MM.1S (cell line): ENCODE measurements at places on chromosomes 6 and 20.

GRCh38 chr6:2477666-2478065 lies 232.3 kb upstream of the GMDS start:
- DNase-seq = no peak
- no peaks in the 10 kb centered on the region for H3K36me3 ChIP-seq
- no peak overlapping the region for H3K4me3 ChIP-seq
- no peaks in the 10 kb centered on the region for H3K27me3 ChIP-seq
- H3K27ac ChIP-seq = no peak overlapping the region
- H3K4me1 ChIP-seq = no peaks in the 10 kb centered on the region

DNA sequence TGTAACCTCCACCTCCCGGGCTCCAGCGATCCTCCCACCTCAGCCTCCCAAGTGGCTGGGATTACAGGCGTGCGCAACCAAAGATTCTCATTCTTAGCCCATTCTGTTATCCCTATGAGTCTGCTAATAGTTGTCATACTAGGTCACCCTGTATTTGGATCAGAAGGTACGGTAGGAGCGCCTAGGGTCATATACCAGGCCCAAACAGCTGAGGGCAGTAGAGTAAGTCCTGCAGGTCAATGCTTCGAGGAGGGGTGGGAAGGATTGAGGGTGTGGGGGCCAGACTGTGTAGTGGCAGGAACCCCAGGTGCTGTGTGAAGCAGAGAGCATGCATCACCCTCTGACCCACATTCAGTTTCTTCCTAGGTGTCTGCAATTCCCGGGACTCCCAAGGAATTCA lies 22.7 kb upstream of the POU5F1 start:
- H3K4me1 ChIP-seq = peaks cover 3% of the 10 kb centered on the region; the same call in 1 of the 2 replicates
- H3K27me3 ChIP-seq = no peaks in the 10 kb centered on the region
- H3K36me3 ChIP-seq = no peaks in the 10 kb centered on the region
- no peak overlapping the region for H3K27ac ChIP-seq
- H3K4me3 ChIP-seq = no peak overlapping the region
- DNase-seq = no peak

GRCh38 chr6:73180763-73181619 lies 44.3 kb downstream of the KHDC1L start:
- H3K27me3 ChIP-seq = no peaks in the 10 kb centered on the region
- peaks cover 12% of the 10 kb centered on the region for H3K4me1 ChIP-seq
- H3K27ac ChIP-seq = peak overlapping the region; percentile 17; the same call in 1 of the 2 replicates
- peak; percentile 78 for DNase-seq
- no peaks in the 10 kb centered on the region for H3K36me3 ChIP-seq

DNA sequence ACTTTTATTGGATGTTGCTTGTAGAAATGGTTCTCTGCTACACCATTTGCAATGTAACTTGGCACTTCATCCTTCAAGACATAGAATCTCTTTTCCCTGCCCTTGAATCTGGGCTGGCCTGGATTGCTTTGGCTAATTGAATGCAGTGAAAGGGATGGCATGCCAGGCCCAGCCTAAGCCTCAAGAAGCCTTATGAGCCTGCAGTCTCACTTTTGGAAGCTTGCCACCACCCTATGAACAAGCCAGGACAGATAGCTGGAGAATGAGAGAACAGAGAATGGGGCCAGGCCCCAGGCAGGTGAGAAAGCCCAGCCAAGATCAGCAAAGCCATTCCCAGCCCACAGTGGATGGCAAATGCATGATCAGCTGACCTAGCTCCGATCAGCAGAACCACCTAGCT lies 350.7 kb upstream of the RNF24 start:
- no peak for DNase-seq
- no peaks in the 10 kb centered on the region for H3K4me1 ChIP-seq
- H3K27me3 ChIP-seq = no peaks in the 10 kb centered on the region

- no peaks in the 10 kb centered on the region for H3K4me1 ChIP-seq
- no peaks in the 10 kb centered on the region; the same call in none of the 2 replicates for H3K36me3 ChIP-seq
- no peak overlapping the region for H3K4me3 ChIP-seq
Measured at GRCh38 chr6:125299257-125299656, 2.5 kb downstream of the HDDC2 start.
